NCI-H460 (cell line): ENCODE measurements at places on chromosomes 7 and 10.
A peak's percentile ranks its signal among the peaks of the same experiment; 100 is the strongest.

- no peak for DNase-seq
Measured at GRCh38 chr10:107942826-107943225, 778.3 kb upstream of the SORCS1 start.

GRCh38 chr7:70092314-70093204, 494.3 kb downstream of the AUTS2 start:
- DNase-seq, result no peak

GRCh38 chr7:55087521-55087961, 68.7 kb downstream of the EGFR start:
- no peak for DNase-seq

DNA sequence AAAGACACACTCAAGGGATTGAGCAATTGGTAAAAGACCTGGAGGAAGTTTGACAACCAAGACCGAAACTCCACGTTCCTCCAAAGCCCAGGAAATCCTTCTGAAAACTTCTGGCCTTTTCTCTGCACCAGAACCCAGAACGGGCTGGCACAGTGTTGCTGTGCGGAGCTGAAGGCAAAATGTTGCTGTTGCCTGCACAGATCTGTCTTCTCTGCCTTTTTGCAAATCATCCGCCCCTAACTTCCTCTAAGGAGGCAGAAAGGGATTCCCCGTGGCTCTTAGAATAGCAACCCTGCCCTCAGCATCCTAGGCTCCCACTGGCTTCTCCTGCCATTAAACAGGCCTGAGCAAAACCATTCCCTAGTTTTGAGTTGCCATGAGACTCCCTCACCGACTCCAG, 44.9 kb downstream of the FIGNL1 start:
- DNase-seq, result no peak

DNA sequence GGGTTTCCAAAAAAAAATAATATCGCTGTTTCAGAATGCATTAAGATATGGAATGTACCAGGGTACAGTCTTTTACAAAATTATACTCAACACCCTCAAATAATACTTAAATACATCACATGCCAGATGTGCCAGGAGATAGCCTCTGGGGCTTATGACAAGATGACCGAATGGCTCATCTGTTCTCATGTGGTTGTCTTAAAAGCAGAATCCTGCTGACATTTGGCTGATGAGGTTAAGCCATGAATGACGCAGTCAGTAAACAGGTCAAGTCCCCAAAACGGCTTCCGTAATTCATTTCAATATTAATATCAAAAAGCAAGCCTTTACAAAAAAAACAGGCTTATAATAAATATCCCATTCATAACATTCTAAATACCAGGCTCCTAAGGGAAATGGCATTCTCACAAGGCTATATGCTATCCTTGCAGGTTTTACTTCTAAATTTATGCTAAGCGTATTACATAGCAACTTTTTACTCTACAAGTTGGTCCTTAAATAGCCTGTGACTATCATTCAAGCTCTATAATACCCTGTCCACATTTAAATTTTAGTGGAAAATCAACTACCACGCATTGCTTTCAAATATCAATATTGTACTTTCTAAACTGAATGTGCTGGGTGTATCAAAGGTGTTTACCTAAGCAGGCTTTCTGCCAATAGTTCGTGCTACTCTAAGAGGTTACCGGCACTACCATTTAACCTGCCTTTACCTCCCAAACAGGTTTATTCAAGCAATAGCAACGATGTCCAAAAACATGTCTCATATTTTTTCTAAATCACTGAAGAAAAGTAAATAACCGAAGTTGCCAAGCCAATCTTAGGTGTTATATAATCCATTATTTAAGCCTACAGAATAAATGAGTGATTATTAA, 15.6 kb downstream of the SMURF1 start:
- no peak for DNase-seq

DNA sequence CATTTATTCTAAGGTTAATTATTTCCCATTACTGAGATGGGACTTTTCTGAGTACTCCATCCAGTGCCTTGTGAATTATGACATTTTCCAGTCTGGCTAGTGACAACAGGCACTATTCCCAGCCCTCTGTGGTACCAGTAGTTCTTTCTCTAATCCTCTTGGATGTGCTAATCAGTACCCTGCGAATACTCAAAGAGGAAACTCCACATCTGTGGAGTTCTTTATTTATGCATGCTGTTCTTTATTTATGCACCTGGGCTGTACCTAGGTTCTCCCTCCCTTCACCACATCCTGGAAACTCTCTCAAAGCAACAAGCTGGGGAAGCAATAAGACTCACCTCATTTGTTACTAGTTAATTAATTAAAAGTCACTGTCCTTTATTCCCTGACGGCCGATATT, 83.5 kb downstream of the TSPAN12 start:
- DNase-seq, result no peak

DNA sequence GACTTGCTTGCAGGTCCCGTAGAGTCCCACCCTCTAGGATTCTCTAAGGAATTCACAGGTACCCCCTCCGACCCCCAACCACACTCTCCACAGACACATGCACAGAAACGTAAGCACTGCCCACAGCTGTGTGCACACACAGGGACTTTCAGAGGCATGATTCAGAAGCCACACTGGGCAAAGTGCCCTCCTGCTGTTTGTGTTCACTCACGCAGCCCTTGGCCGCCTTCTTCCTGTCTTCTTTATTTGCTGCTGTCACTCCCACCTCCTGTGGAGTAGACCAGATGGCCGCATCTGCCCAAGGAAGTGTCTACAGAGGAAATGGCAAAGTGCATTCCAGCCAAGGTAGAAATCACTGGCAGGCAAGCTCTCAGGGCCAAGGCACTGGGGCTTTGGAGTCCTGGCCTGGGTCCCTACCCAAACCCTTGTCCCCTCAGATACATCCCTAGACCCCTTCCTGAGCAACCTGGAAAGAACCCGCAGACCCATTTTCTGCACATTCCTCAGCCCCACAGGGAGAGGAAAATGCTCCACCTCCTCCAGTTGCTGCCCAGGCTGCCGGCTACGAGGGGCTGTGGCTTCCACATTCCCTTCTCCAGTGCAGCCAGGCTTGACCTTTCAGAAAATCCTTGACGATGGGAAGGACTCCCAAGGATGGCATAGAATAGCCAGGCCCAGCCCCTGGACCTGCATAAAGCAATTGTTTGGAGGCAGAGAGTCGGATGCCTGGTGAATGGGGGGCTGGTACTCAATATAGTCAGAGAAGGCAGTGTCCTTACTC, 21.6 kb upstream of the GIMAP8 start:
- DNase-seq, result no peak

GRCh38 chr10:108082596-108082995, 918.1 kb upstream of the SORCS1 start:
- DNase-seq, result no peak

DNA sequence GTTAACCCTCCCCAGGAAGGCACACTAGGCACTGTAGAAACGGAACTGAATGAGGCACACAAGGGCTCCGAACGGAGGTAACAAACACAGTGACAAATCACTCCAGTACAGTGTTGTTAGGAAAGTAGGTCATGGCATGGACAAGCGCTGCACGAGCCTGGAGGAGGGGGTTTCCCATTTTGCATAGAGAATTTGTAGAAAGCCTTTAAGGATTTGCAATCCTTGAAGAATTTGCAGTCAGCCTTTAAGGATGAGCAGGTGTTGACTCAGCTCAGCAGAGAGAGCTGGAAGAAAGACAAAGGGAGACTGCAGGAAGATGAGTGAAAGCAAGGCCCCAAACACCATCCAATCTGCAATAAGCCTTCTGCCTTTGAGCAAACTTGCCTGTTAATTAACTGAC, 51.1 kb upstream of the PPP1R3C start:
- no peak for DNase-seq

DNA sequence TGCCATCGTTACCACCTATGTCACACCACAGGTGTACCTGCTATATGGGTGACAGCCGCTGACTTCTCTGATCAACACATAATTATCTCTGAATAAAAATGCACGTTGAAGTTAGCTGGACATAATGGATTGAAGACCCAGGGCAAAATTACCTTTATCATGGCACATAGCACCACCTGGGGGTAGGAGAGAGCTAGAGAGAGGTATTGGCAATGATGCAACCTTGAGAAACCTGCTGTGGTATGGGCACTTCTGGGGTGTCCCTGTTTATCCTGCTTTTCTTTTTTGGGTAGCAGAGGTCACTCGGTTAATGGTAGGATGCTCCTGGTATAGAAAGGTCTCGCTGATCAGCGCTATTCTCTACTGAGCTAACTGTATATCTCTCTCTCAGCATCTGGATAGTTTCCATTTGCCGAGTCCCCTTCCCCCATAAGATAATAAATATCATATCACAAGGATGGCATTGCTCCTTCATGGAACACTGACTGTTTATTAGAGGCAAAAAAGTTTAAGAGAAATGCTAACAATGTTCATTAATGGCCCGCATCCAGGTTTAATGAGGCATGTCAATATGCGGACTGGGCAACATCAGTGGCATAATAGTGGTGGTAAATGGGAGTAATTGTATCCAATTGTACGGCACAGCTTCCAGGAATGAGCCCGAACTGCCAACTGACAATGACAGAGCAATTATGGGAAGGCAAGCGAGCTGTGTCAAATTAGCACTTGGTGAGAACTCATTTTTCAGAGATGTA, 323.1 kb downstream of the TFEC start:
- DNase-seq, result peak; percentile 30

DNA sequence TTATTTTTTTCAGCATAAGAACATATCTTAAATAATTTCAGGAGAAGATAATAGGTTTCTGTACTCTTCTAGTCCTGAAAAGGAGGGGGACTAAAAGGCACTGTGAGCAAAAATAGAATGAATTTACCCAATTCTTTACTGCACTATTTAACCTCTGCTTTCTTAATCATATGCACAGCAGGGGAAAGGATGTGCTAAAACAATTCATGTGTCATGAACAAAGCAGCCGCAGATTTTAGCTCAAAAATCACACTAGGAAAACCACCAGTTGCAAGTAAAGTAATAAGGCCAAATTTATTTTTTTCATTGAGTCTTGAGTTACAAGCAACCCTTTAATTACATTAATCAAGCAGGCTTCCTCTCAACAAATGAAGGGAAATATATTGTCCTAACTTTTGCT, 80.1 kb downstream of the CABCOCO1 start:
- DNase-seq, result no peak

DNA sequence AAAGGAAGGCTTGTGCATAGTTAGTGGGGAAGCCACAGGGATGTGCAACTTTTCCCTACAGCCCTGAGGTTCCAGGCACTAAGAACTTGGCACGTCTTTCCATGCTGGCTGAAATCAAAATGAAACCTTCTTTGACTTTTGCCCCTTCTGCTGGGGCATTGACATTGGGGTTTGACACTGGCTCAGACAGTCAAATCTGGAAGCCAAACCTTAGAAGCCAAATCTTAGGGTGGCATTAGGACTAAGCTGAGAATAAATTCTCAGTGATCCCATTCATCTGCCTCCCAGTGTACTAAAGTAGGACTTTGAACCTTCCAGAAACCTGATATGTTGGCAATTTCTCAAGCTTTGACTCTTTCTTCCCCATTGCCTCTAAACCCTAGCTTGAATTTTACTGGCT, 31.3 kb upstream of the INSYN2A start:
- DNase-seq, result no peak
